ENCODE measurements at places on chromosomes 2 and 18. TPM values are rescaled to one million over a fixed set of nuclear protein-coding genes. Genes with fewer than 3 reads are reported as not detected.

IMPACT gene
- total RNA-seq: 36.0 TPM

IL36RN gene
- not detected for total RNA-seq

DHRS9 gene
- total RNA-seq: not detected

MC4R gene
- not detected for total RNA-seq

IL1RN gene
- total RNA-seq: not detected

DNA sequence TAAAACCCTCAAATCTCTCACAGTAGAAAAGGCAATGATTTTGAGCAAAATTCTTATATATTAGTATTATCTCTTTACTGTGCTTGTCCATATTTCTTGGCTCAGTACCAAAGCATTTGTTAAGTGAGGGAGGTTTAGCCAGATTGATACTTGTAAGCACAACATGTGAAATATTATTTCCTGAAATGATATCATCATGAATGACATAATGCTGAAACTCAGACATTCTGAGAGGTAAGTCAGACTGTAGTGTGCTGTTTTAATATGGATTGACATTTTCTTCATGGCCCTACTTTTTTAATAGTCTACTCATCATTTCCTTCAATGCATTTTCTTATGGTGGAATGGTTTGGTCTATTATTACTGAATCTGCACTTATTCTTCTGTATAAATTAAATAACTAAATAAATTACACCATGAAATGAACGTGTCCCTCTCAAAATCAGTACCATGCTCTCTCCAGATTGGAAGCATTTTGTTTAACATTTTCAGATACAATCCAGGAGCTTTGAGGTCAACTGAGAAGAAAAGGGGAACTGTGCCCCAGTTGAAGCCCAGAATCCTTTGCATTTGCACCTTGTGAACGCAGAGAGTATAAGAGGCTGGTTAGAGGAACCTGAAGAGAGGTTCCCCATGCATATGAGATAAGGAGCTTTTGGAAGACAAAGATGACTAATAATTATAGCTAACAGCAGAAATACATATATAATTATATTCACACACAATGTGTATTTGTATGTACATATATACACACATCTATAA lies 50.1 kb upstream of the CRACDL start:
- no peaks in the 10 kb centered on the region for H3K27me3 ChIP-seq
- H3K4me3 ChIP-seq: no peak overlapping the region
- H3K27ac ChIP-seq: no peak overlapping the region
- no peak for DNase-seq
- H3K4me1 ChIP-seq: no peaks in the 10 kb centered on the region

DNA sequence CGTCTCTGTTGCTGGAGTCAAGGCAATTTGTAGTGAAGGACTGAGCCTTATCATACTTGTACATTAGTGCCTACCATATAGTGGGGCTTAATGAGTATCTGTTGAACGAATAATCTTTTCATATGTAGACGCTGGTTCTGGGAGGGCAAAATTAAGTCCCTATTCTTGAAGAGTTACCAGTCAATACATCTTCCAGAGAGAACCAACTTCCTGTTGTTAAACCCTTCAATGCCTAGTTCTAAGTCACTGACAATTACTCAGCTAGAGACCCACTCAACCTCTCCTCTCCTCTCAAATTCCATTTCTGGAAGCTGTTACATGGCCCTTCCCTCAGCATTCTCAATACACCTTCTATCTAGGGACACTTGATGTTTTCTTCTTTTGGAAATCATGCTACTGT lies 1.1 kb upstream of the MOB4 start:
- H3K36me3 ChIP-seq: peaks cover 4% of the 10 kb centered on the region
- H3K27ac ChIP-seq: peak overlapping the region; percentile 92
- H3K4me1 ChIP-seq: peaks cover 36% of the 10 kb centered on the region
- DNase-seq: no peak

GRCh38 chr2:53275743-53276142 lies 491.9 kb upstream of the CHAC2 start:
- H3K27me3 ChIP-seq: peaks cover 10% of the 10 kb centered on the region
- no peaks in the 10 kb centered on the region for H3K4me1 ChIP-seq
- DNase-seq: no peak
- H3K4me3 ChIP-seq: no peak overlapping the region
- H3K27ac ChIP-seq: no peak overlapping the region

DNA sequence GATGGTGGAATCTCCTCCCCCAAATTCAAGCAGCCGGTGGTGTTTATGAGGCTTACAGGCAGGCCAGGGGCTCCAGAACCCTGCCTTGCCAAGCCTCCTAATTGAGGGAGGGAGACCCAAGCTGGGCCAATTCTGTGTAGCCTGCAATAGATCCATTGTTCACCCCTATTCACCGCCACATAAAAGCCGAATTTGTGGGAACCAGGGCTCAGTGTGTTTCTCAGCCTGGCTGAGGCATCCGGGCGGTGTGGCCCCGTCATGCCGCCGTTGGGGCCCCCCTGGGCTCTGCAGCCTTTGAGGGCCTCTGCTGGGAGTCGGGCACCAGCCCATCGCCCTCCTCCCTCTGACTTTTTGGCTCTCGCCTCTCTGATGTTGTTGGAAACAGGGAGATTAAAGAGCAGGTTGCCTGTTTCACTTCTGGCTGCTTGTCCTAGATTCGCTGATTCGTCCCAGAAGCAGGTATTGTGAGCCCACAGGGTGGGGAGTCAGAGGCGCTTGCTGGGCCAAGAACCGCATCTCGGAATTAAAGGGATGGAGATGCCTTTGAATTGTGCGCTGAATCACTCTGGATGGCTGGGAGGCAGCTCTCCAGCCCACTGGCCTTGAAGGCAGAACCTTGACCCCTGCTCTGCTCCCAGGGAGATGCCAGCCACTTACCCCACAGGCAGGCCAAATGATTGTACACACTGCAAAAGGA lies 14.7 kb upstream of the OTOS start:
- no peaks in the 10 kb centered on the region for H3K36me3 ChIP-seq
- H3K4me1 ChIP-seq: no peaks in the 10 kb centered on the region
- H3K27me3 ChIP-seq: peaks cover 26% of the 10 kb centered on the region
- H3K4me3 ChIP-seq: no peak overlapping the region
- DNase-seq: no peak
- H3K27ac ChIP-seq: no peak overlapping the region

- peaks cover 9% of the 10 kb centered on the region for H3K4me1 ChIP-seq
- H3K36me3 ChIP-seq: peaks cover 6% of the 10 kb centered on the region
- no peak overlapping the region for H3K4me3 ChIP-seq
- no peak overlapping the region for H3K27ac ChIP-seq
- peak; percentile 18 for DNase-seq
Observed at GRCh38 chr2:6826081-6826913, 39.4 kb downstream of the CMPK2 start.

DNA sequence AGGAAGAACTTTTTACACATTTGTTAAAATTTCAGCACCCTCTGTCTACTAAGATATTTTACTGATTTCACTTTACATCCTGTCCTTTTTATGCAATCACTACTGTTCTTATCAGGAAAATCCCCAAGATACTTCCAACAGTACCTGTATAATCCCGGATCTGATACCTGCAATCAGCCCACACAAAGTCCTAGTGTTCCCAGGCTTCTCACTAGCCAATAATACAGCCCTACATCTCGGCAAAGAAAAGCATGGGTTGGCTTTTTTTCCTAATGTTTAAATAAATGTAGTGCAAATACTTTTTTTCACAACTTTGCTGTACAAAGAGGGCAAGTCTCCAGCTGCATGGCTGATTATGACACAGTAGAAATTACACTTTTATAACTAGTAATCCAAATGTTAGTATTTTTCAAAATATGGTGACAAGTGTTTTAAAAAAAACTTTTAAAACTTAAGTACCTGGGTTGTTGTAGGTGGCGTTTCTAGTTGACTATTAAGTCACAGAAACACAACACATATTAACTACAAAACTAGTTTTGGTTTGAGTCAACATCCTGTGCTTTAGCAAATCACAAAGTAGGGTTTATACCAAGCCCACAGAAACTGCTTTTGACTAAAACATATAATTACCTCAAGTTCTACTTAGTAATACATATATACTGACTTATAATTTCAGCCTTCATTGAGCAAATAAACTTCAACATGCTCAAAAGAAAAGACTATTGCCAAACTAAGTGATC lies 19.5 kb downstream of the CNOT11 start:
- peaks cover 5% of the 10 kb centered on the region for H3K27me3 ChIP-seq
- H3K27ac ChIP-seq: no peak overlapping the region
- no peak for DNase-seq
- peaks cover 34% of the 10 kb centered on the region for H3K36me3 ChIP-seq
- H3K4me1 ChIP-seq: no peaks in the 10 kb centered on the region

DNA sequence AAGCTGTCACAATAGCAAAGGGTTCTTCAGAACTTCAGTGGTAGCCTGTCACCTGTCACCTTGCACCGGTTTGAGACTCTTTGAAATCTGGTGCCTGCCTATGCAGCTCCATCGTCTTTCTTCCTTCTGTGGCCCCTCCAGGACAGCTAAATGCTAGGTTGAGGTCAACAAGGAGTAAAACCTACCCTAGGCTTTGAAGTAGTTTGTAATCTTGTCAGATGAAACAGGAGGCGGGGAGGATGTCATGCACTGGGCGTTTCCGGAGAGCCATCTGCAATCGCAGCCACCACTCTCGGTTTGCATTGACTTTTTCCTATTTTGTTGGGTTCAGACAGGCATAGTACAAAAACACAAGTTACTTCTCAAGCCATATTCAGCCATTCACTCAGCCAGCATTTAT lies 116.7 kb downstream of the LPIN1 start:
- DNase-seq: no peak
- no peak overlapping the region for H3K27ac ChIP-seq
- peaks cover 11% of the 10 kb centered on the region for H3K4me1 ChIP-seq
- peaks cover 7% of the 10 kb centered on the region for H3K27me3 ChIP-seq

- H3K27ac ChIP-seq: no peak overlapping the region
- H3K4me3 ChIP-seq: no peak overlapping the region
Observed at GRCh38 chr2:201785135-201785534, 4.4 kb upstream of the ALS2 start.

DNA sequence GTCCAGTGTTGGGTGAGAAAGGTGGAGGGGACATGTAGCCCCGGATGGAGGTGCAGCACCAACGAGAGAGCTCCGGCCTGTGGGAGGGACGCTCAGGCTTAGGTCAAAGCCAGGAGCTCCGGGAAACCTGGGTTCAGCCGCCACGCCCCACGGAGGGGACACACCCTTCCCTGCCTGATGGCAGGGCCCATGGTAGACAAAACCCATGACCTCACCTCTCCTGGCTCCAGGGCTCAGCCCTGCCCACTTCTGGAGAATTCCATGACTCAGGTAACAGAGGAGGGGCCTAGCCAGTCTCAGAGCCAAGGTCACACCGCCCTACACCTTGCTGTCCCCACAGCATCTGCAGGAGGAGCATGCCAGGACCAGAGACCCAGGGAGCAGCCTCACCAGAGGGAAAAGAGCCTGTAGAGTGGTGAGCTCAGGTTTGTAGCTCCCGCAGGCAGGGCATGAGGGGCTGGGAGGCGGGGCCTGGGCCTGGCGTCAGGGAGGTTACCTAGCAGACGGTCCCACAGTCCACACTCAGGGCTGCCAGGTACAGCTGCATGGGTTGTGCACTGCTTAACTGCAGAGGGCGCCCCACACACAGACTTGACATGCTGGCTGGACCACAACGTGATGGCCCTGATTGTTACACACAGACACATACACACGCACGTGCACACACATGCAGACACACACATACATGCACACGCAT lies 70.8 kb upstream of the SMAD7 start:
- no peak overlapping the region for H3K27ac ChIP-seq
- H3K4me3 ChIP-seq: no peak overlapping the region
- DNase-seq: peak; percentile 14
- no peaks in the 10 kb centered on the region for H3K36me3 ChIP-seq
- H3K4me1 ChIP-seq: peaks cover 16% of the 10 kb centered on the region
- H3K27me3 ChIP-seq: peaks cover 2% of the 10 kb centered on the region

DNA sequence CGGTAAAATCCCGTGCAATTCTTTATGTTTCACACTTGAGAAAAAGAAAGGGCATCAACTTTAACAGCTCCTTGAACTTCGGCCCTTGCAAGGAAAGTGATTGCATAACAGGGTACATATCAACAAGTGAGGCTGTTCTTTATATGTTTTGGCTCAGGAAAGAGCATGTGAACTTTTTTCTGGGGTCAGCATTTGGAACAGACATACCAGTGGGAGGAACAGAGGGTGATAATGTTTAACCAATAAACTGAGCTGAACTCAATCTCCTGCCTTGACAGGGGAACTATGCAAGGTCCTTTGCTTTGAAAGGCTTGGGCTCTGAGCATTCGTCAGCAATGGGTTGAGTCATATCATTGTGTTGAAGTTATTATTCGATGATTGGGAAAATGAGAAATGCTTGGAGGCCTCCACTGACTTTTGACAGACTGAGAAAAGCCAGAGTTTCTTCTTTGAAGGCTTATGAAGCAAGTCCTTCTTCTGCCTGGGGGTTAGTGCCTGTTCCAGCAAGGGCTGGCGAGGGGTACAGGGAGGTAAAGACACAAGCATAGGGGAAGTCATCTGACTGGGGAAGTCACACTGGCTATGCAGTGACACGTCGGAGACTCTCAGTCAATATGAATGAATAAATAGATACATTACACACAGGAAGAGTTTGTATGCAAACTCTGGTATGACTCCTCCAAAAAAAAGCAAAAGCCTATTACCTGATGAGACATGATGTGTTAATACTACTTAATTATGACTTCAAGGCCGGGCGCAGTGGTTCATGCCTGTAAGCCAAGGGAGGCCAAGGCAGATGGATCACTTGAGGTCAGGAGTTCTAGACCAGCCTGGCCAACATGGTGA lies 57.2 kb downstream of the CYB5A start:
- H3K4me3 ChIP-seq: no peak overlapping the region
- H3K27ac ChIP-seq: no peak overlapping the region
- H3K27me3 ChIP-seq: peaks cover 22% of the 10 kb centered on the region

GRCh38 chr2:205882806-205883425 lies 200.6 kb downstream of the NRP2 start:
- no peak overlapping the region for H3K27ac ChIP-seq
- peaks cover 15% of the 10 kb centered on the region for H3K27me3 ChIP-seq
- no peak for DNase-seq
- no peaks in the 10 kb centered on the region for H3K4me1 ChIP-seq

DNA sequence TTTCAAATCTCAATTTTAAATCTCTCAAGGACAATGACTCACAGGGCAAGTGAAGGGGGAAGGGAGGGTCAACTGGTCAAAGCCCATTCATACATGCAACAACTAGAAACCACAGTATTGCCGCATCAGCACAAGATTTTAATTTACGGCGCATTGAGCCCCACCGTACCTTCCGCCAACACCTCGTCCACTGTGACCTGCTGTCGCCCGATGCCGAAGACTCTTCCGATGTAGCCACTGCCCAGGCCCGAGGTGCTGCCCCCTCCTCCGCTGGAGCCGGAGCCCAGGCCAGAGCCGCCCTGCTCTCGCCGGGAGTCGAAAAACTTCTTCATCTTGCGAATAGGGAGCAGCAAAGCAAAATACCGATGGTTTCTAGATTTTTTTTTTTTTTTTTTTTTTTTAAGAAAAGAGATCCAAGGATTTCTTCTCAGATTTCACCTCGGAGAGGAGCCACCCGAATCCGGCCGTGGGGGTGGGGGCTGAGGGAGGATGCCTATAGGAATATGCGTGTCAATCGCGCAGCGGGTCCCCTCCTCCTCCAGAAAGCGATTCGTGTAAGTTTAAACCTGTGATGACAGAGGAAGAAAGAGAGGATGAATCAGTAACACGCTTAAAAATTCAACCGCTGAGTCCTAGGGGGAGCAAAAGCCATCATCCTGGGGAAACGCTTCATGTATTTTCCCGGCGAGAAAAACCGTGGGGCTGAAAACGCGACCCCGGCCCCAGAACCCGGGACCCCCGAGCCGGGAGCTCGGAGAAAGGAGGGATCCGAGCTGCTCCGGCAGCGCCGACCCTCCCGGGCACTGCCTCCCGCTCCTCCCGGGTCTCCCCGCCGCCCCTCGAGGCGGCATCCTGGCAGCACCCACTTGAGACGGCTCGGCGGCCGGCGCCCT lies 584 bp downstream of the AAK1 start:
- peaks cover 42% of the 10 kb centered on the region for H3K36me3 ChIP-seq
- peak overlapping the region; percentile 94 for H3K27ac ChIP-seq
- H3K4me1 ChIP-seq: peaks cover 68% of the 10 kb centered on the region
- no peaks in the 10 kb centered on the region for H3K27me3 ChIP-seq
